Esophagus squamous epithelium (tissue), 5 donors: ENCODE measurements at places on chromosomes 13 and 19.

DNA sequence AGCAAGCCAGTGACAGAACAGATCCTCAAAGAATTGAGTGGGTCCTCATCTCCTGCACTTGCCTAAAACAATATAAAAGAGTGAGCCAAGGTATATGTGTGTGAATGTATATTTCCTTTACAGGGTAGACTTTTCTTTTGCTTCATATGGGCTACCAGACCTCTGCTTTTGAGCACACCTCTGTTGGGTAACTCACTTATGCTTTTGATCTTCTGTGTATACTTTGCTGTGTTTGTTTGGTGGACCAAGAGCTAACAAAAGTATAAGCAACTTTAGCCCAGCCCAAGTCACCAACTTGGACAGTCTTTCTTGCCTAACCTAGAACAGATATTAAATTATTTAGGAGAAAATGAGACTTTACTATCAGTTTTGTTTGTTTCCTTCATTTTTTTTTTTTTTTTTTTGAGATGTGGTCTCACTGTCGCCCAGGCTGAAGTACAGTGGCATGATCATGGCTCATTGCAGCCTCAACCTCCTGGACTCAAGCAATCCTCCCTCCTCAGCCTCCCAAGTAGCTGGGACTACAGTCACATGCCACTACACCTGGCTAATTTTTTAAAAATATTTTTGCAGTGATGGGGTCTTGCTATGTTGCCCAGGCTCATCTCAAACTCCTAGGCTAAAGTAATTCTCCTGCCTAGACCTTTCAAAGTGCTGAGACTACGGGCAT, 513.1 kb downstream of the DCT start:
- DNase-seq = no peak

GRCh38 chr13:24165746-24166145, 5.2 kb downstream of the SPATA13 start:
- no peak for DNase-seq

DNA sequence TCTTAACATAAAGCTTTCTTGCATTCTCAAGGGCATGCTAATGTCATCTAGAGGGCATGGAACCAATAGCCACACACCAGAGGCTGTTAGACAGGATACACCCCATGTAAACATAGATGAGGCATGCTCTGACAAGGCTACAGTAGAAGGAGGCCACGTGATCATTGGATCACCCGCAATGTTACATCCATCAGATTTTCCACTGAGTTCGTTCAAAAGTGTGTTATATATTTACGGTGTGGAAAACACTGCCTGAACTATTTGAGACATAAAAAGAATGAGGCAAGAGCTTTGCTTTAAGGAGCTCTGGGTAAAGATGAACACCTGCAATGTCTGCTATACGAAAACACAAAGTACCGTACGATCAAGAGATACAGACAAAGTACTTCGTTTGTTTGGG, 817.5 kb upstream of the SLC10A2 start:
- no peak for DNase-seq

GRCh38 chr19:39539165-39539517, 820 bp downstream of the EID2 start:
- no peak for DNase-seq

GRCh38 chr13:31167490-31167889, 5.8 kb upstream of the HSPH1 start:
- DNase-seq = no peak
